ENCODE measurements at places on chromosomes 3 and 15.

- no peak for DNase-seq
Observed at GRCh38 chr3:46958467-46959160, 17.9 kb downstream of the CCDC12 start.

- peak; percentile 77 for DNase-seq
Observed at GRCh38 chr3:50519471-50520089, 16.1 kb upstream of the CACNA2D2 start.

GRCh38 chr3:53671192-53671960, 174.8 kb downstream of the CHDH start:
- no peak for DNase-seq

GRCh38 chr3:181622365-181622764, 89.4 kb upstream of the SOX2 start:
- no peak for DNase-seq

GRCh38 chr3:171195686-171196085, 169.2 kb upstream of the SLC2A2 start:
- no peak for DNase-seq
